ENCODE measurements at places on chromosomes 16 and 17.
A peak's percentile ranks its signal among the peaks of the same experiment; 100 is the strongest.

GRCh38 chr17:60901242-60901641 is 223.6 kb downstream of the BCAS3 start:
- no peak for DNase-seq

DNA sequence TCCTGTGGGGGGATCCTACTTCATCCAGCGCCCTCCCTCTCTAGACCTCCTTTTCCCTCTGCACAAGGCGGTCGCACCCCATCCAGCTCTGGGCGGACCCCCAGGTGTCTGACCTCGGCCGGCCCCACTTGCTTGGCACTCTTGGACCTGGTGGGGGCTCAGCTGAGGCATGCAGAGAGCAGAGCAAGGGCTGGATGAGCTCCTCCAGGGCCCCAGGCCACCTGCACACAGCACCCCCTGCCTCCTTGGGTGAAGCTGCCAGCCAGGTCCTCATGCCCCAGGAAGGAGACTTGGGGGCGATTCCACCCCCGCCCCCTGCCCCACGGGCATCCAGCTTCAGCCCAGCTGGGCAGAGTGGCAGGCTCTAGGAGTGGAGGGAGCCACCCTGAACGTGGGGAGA is 159.4 kb upstream of the GSE1 start:
- no peak for DNase-seq

- peak; percentile 46 for DNase-seq
These were observed 2.3 kb upstream of the PHF12 start for GRCh38 chr17:28953444-28954118.

GRCh38 chr17:63579633-63580032 is 21.1 kb upstream of the TACO1 start:
- DNase-seq, result no peak

DNA sequence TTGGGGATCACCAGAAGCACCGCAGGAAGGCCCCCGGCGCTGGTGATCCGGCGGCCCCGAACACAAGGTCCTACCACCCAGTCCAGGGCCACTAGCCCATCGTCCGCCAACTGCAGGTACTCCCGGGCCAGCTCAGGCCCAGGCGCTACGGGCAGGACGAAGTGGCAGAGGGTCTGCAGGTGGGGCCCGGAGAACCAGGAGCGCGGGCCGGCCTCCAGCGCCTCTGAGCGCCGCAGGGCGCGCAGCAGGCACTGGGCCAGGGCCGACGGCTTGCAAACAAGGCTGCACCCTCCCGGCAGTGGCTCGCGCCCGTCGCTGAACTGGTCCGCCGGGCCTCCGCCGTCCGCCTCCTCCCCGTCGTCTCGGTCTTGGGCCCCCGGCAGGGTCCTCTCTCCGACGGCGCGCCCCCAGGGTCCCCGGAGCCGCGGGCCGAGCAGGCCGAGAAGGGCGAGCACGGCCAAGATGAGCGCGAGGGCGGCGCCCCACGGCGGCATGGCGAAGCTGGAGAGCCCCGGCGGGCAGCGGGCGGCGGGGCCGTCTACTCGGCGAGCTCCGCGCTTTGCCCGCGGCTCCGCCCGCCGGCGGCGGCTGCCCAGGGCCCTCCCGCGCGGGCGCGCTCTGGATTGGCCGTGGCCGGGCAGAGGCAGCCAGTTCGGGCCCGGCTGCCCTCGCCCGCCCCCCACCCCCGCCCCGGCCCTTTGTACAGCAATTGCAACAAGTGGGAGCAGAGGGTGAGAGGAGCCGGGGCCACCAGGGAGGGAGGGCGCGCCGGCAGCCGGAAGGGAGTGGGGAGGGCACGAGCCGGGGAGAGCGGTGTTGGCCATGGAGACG is at the start of gene ABHD15:
Gene ABHD15 (minus strand): TSS at position 565 of the 831 bp plus-strand sequence. CDS start 71 bp downstream, at position 494.
- DNase-seq, result peak; percentile 61

DNA sequence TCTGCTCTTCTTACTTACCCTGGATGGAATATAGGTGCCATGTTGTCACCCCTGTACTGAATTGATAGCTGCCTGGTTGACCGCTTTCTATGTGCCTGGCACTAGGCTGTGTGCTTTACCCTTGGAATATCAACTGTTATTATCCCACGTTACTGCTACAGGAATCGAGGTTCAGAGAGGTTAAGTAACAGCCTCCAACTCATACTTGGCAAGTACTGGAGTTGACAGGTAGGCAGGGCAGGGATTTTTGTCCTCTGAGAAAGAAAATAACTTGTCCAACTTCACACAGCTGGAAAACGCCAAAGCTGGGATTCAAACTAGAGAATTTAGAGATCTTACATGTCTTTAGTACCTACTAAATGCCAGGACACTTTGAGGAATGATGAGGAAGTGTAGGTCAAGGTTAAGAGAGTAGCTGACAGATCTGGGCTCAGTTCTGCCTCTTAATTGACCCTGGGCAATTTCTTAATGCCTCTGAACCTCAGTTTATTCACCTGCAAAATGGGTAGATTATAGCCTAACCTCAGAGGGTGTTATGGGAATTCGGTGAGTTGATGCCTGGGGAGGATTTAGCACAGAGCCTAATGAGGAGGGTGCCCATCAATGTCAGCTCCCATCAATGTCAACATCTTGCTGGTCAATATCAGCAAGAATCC is 25.8 kb downstream of the ITPRIPL2 start:
- no peak for DNase-seq

GRCh38 chr17:56121191-56122051 is 31.9 kb upstream of the ANKFN1 start:
- DNase-seq, result no peak

- DNase-seq, result no peak
These were observed 14.2 kb upstream of the MARCHF10 start for GRCh38 chr17:62822080-62822904.

DNA sequence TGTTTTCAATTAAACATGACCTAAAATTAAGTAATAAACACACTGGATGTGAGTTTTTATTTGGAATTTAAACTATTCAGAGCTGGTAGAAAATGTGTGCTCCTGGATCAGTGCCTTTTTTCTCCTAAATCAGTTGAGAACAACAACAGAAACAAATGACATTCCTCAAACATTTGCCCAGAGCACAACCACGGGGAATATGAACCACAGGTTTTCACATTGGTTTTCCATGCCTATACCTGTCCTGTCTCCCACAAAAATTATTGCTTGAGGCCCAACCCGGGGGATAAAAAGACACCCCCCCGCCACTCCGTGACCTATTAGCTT is 6.8 kb downstream of the HSBP1 start:
- DNase-seq, result no peak

GRCh38 chr17:79114458-79115301 is 40.1 kb downstream of the ENGASE start:
- no peak for DNase-seq

- DNase-seq, result no peak
These were observed 273.7 kb downstream of the SOX9 start for GRCh38 chr17:72394531-72394930.

DNA sequence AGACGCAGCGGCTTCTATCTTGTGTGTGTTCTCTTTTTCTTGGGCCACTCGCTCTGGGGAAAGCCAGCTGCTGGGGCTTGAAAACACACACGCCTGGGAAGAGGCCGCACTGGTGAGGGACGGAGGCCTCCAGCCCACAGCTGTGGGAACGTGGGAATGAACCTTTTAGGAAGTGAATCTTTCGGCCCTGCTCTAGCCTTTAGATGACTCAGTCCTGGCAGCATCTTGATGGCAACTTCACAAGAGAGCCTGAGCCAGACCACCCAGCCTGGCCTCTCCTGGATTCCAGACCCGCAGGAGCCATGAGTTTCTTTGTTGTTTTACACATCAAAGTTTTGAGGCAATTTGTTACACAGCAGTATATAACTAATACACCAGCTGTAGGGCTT is 2.2 kb upstream of the PDPK1 start:
- no peak for DNase-seq

DNA sequence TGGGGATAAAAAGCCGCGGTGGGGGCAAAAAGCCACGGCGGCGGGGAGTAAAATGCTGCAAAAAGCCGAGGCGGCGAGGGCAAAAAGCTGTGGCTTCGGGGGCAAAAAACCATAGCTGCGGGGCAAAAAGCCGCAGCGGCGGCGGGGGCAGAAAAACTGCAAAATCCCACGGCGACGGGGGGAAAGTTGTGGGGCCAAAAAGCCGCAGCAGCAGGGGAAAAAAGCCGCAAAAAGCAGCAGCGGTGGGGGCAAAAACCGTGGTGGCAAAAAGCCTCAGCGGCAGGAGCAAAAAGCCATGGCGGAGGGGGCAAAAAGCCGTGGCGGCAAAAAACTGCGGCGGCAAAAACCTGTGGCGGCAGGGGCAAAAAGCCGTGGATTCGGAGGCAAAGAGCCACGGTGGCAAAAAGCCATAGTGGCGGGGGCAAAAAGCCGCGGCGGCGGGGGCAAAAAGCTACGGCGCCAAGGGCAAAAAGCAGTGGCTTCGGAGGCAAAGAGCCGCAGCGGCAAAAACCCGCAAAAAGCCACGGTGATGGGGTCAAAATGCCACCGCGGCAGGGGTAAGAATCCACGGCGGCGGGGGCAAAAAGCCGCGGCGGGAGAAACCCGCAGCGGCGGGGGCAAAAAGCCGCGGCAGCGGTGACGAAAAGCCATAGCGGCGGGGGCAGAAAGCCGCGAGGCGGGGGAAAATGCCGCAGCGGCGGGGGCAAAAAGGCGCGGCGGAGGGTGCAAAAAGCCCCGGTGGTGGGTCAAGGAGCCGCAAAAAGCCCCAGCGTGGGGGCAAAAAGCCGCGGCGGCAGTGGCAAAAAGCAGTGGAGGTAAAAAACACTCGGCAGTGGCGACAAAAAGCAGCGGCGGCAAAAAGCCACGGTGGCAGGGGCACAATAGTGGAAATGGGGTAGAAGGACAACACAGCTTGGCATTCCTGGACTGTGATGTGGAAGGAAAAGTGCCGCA is 192.8 kb downstream of the SHCBP1 start:
- DNase-seq, result no peak

- DNase-seq, result no peak
These were observed 7.9 kb upstream of the PLEKHG4 start for GRCh38 chr16:67271446-67271845.

GRCh38 chr16:1768061-1768766 is 3.1 kb downstream of the NME3 start:
- DNase-seq, result no peak

DNA sequence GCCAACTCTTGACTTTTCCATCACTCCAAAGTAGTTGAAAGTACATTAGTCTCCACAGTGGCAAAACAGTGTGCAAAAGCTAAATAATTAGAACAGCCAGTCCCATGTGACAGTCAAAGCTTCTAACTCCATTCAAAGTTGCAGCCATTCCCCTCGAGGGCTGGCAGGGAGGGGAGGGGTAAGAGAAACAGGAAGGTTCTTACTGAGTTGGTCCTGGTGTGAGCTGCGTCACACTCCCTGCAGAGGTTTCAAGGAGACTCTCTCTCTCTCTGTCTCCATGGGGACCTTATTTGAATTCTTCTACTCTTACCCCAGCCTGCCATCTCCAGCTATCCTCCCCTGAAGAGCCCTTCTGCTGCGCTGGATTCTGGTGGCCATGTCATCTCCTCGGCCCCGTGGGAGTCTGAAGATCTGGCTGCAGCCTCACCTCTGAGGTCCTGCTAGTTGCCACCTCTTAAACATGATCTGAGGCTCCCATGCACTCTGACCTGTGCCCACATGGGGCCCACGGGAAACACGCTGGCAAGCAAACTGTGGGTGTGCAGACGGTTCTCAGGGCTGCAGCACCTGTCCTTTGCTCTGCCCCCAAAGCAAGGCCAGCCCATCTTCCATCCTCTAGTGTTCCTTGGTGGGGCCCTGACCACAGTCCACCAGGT is 23.3 kb upstream of the STH start:
- DNase-seq, result no peak

DNA sequence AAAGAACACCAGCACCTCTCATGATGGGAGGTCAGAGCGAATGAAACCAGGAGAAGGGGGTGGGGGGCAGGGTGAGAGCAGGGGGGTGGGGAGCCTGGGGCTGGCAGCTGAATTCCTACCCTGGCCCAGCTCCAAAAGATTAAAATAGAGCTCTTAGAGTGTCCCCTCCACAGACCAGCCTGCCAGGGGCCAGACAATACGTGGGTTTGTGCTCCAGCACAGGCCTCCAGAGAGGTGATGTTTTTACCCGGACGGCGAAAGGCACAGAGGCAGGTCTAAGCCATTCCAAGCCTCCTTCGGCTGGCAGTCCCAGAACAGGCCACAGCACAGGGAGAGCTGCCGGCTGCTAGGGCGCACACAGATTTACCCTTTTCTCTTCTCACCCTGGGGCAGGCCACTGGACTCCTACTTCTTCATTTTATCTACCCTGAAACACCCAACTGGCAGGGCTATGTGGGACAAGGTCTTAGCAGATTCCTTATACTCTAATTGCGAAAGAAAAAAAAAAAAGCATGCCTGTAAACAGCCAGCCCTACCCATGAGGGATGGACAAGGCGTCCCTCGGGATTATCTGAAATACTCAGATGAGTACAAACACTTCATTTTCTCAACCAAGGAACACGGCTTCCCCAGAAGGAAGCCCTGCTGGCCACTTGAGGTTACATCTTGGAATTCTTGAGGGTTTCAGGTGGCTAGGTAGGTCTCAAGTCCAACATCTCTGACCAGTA is 71.9 kb upstream of the NOG start:
- no peak for DNase-seq

DNA sequence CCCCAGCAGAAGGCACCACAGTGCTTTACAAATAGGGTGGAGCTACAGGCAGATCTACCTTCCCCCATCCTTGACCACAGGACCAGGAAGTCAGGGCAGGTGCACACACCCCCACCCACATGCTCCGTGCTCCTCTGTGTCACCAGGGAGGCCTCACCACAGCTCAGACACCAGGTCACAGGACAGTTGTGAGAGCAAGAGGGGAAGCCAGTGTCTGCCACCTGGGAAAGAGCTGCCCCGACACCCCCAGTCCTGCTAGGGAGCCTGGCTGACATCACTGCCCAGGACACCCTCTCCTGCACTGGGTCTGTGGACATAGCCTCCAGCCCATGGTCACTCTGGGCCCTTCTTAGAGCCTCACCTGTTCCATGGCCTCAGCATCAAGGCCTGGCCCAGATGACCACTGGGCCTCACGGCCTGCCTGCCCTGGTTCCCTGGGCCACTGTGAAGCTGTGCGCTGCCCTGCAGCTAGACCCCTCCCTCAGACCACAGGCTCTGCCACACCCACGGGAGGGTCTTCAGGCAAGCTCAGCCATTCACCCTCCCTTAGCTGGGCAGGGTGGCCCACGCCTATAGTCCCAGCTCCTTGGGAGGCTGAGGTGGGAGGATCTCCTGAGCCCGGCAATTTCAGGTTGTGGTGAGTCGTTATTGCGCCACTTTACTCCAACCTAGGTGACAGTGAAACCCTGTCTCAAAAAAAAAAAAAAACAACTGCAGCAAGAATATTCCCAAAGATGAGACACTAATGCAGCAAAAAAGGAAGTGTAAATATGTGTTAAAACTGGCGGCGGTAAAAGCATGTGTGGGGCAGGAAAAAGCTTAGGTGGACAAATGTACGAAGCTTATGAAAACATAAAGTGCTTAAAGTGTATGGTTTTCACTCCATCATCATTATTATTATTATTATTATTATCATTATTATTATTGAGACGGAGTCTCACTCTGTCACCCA is 14.2 kb downstream of the POLR3K start:
- peak; percentile 49 for DNase-seq

GRCh38 chr16:83807327-83807709 is 460 bp upstream of the HSBP1 start:
- no peak for DNase-seq

DNA sequence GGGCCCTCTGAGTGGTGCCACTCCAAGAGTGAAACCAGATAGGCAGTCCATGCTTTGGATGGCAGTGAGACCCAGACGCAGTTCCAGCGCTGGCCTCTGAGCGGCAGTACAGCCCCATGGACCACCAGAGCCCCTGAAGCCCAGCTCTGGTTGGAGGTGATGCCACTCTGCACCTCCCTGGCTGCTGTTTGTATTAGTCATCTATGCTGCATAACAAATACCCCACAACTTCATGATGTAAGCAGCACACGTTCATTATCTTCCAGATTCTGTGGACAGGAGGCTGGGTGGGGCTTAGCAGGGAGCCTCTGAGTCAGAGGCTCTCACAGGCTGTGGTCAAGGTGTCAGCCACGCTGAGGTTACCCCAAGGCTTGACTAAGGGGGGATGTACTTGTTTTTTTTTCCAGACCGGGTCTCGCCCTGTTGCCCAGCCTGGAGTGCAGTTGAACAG is 5.1 kb upstream of the NME4 start:
- peak; percentile 76 for DNase-seq
